ENCODE measurements at places on chromosomes 16 and 17. TPM values are rescaled to one million over a fixed set of nuclear protein-coding genes. Genes with fewer than 3 reads are reported as not detected.

The RND2 gene
- total RNA-seq: not detected

The SAMD14 gene
- total RNA-seq: 0.50 TPM

The HS3ST3A1 gene
- 139 TPM for total RNA-seq

The SLC35G6 gene
- total RNA-seq: not detected

The GSG1L gene
- not detected for total RNA-seq

The SOST gene
- total RNA-seq: 0.24 TPM

DNA sequence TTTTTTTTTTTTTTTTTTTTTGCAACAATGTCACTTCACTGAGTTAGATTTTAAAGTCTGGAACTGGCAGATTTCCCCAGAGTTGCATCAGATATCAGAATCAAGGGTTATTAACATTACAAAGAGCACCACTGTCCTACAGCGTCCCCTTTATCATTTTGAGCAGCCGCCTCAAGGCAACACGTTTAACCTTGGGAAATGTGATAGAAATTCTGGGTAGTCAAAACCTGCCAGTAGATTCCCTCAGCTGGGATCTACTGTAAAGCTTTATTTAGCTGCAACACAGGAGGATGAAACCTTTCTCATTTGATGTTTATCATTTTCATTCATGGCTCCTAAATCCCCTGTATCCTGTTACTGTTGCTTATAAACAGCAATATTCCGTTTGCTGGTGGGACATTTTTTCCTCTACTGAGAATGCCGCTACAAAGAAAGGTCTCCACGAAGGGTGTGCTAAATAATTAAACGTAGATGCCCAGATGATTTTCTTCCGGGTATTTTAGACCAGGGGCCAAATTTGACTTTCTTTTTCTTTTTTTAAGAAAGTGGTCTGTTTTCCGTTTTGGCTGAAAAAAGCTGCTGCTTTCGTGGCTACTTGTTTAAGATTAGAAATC lies 436.1 kb upstream of the GOT2 start:
- no peak for DNase-seq

DNA sequence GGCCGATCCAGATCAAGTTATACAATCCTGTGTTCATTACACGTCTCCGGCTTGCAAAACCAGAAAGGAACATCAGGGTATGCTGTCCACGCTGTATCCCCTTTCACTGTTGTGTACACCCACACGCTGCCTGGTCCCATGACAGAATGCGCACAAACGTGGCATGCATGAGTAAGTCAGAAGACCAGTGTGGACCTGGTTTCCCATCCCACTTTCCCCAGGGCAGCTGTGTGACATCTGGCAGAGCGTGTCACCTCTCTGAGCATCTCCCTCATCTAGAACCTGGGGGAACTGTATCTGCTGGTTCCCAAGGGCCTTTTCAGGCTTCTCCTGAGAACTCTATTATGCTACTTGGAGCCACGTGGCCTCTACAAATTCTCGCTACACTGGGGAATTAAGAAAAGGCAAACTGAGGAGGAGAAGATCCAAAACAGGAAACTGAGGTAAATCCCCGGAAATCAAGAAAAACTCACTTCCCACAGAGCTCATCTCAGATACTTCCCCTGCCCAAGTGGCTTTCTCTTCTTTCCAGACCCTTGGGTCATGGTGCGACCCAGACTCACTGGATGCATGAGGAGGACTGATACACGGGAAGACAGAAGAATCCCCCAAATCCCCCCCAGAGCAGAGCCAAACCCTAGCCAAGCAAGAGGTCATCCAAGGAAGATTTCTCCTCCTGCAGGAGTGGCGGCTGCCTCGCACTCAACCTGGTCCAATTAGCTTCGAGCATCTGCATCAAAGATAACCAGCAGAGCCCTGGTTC lies 139.3 kb downstream of the GAS7 start:
- DNase-seq: no peak

DNA sequence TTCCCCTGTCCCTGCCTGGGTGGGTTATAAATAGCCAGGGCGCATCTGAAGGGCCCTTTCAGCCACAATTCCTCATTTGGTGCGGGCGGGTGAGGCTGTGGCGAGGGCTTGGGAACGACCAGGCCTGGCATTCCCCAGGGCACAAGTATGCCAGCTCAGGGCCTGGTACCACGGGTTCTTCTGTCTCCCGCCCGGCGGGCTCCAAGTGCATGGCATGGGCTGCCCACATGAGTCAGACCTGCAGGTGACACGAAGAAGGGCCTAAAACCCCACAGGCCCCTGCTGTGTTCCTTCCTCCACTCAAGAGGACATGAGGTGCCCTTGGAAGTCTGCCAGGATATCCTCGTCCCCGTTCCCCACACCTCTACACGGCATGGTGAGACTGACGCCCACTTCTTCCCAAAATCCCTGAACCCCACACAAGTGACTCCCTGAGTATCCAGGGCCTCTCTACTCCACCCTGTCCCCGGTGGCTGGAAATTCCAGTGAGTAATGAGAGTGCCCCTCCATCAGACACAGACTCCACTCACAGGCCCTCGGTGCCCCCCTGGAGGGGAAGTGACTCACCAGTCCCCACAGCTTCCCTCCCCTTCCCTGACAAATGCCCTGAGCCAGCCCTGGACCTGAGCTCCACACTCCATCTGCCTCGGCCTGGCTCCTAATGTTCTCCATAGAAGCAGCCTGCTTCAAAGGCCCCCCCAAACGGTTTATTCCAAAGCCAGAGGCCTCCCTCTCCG lies 68.8 kb downstream of the ABR start:
- peak; percentile 99 for DNase-seq

DNA sequence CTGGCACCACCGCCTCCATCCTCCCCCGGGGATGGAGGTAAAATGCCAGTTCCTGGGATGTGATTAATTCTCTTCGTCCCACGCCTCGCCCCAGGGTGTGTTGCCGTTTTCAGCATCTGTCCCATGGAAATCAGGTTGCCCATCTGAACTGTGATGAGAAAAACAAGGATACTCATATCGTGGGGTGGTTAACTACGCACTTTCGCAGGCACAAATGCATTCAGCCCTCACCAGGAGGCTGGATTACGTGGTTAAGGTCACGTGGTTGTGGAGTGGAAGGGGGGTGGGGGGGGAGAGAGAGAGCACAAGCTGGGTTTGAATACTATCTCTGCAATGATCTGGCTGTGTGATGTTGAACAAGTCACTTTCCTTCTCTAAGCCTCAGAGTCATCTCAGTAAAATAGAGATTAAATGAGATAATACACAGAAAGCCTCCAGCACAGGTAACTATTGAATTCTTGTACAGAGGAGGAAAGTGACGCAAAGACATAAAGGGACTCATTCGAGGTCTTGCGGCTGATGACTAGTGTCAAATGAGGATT lies 74.7 kb downstream of the BMERB1 start:
- no peak for DNase-seq

DNA sequence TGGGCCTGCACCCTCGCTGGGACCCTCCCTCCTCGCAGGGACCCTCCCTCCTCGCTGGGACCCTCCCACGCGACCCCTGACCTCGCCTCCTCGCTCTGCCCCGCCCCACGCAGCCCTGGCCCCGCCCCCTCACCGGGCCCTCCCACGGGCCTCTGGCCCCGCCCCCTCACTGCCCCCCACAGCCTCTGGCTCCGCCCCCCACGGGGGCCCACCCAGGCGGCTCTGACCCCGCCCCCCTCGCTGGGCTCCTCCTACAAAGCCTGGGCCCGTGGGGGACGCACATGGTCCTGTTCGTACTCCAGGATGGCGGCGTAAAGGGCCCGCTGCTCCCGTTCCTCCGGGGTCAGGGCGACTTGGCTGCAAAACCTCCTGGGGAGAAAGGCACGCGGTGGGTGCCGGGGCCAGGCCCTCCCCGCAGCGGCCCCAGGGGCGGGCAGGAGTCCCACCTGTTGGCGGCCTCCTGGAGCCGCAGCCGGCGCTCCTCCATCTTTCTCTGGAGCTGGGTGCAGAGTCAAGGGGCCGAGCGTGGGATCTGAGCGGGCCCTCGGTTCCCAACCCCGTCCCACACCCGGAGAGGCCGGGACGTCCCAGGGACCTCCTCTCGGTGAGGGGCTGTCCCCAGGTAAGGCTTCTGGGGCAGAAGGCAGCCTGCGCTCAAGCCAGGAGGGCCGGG lies 9.0 kb downstream of the VPS9D1 start:
- DNase-seq: no peak

GRCh38 chr17:66675991-66676371 lies 158.9 kb upstream of the CACNG5 start:
- no peak for DNase-seq

GRCh38 chr17:44602390-44602789 lies 45.1 kb downstream of the FZD2 start:
- DNase-seq: no peak

GRCh38 chr17:44636562-44636961 lies 19.7 kb upstream of the MEIOC start:
- DNase-seq: peak; percentile 60

DNA sequence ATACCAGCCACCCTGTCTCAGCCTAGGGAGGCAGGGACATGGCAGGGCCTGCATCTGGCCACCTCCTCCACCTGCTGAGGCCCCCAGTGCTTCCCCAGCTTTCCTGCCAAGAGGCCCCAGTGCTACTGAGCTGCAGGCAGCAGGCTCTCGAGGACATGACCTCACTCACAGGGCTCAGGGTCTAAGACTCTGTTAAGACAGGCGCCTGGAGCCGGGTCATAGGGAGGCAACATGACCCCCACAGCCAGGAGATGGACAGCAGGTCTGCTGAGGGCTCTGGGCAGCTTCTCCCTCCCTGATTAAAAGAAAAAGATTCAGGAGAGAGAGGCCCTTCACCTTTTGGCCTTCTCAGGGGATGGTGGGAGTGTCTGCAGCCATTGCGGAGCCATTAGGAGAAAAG lies 23.2 kb upstream of the FASN start:
- no peak for DNase-seq

GRCh38 chr16:24255456-24256371 lies at the start of gene CACNG3:
TSS of gene CACNG3 (plus strand) at chr16:24256335. CDS start at chr16:24256755, 420 bp downstream.
- DNase-seq: no peak

- DNase-seq: no peak
Observed at GRCh38 chr17:13350466-13350865, 251.3 kb downstream of the HS3ST3A1 start.

DNA sequence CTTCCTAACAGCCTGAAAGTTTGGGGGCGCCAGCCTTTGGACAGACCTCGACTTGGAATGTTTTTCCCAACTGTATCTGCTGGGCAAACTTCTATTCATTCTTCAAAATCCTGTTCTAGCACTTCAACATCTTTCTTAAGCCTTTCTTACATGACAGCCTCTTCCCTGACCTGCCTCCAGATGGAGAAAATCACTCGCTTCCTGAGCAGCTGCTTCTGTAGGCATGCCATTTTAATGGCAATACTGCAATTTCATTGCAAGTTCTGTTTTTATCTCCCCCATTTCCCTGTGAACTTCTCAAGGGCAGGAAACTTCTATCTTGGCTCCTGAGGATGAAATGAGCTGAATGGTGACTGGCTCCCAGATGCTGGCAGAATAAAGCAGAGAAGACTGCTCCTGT lies 128.8 kb upstream of the ASIC2 start:
- no peak for DNase-seq

GRCh38 chr16:53666786-53667415 lies 36.8 kb downstream of the RPGRIP1L start:
- DNase-seq: no peak

- DNase-seq: no peak
Observed at GRCh38 chr16:4351880-4352279, 759 bp upstream of the PAM16 start.

DNA sequence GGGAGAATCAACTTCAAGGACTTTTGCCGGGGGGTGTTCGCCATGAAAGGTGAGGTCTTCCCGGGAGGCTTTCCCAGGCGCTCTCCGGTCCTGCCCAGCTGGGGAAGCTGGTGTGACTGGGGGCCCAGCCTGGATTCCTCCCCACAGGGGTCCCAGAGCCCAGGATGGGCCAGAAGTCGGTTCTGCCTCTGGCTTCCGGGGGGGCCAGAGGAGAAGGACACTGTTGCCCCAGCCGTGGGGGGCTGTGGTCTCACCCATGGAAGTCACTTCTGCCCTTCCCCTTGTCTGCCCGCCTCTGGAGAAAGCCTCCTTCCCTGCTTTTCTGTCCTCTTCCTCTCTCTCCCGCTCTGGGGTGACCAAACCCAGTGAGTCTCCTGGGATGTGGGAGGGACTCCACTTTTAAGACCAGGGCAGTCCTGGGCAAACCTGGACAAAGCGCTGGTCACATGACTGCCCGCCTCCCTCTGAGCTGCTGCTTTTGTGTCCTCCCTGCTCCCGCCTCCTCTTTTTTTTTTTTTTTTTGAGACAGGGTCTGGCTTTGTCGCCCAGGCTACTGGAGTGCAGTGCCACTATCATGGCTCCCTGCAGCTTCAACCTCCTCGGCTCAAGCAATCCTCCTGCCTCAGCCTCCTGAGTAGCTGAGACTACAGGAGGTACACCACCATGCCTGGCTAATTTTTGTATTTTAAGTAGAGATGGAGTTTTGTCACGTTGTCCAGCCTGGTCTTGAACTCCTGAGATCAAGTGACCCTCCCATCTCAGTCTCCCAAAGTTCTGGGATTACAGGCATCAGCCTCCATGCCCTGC lies 40.6 kb downstream of the RAB11FIP4 start:
- no peak for DNase-seq

DNA sequence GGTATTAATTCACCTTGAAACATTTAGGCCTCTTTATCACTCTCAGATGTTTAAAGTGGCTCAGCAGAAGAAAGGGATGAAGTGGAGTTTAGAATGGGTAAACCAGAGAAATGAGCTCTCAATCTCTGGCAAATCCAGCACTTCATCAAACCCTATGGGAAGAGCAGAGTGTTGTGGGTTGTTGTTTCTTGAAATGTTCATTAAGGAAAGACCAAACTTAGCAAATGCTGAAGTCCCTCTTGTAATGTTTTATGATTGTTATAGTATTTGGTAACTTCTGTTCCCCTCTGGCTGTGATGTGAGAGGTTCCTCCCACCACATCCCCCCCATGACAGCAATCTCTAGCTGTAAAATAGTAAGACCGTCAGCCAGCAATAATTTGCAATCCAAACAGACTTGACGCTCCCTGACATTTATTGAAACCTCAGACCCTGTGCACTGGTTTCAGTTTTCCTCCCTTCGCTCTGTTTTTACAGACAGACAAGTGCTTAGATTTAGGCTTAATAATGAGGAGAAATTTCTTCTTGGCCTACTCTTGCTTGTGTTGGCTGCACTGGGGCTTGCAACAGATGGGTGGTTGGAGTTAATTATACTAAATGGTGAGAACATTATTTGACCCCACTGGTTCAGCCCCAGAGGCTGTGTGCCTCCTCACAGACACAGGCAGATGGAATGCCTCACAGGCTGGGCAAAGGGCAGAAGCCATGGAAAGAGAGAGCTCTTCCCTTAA lies 609.4 kb upstream of the SOX9 start:
- DNase-seq: no peak

- DNase-seq: no peak
Observed at GRCh38 chr17:2822358-2822757, 26.1 kb downstream of the RAP1GAP2 start.

- DNase-seq: no peak
Observed at GRCh38 chr16:27226976-27227705, 23.8 kb downstream of the KDM8 start.

GRCh38 chr17:49964769-49965523 lies 4.0 kb upstream of the DLX4 start:
- DNase-seq: no peak

DNA sequence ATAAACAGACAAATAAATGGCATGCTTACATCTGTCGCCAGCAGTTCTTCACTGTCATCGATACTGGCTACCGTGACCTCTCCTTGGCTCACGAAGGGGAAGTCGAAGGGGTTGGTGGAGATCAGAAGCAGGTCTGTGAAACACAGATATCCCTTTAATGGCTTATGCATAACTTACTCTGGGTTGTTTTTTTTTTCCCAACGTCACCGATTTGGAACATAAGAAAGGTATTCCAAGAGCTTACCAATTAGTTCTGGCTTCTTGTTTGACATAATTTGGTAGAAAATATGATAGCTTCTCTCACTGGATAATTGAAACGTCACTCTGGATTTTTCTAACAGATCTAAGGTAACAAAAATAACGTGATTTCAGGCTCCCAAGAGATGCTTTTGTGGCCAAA lies 18.2 kb downstream of the MYH13 start:
- no peak for DNase-seq

Measured in A172 (cell line).